ENCODE measurements at places on chromosomes 5 and 9.
A peak's percentile ranks its signal among the peaks of the same experiment; 100 is the strongest.

DNA sequence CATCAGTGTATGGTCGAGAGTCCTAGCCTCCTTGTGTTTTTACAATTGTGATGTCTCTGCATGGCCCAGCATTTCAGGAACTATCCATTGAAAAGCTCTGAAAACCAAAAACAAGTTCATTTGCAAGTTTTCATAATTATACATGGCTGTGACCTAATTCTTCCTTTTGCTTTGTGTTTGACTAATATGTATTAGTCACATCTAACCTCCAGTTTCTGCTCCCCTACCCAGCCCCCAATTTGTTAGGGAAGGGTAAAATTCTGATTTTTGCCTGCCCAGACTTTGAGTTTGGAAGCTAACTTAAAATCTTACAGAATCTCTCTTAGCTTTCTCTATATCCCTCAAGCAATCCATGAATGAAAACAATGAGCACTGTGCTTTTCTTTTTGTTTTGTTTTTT lies 128.2 kb upstream of the SEMA6A start:
- no peak for DNase-seq

DNA sequence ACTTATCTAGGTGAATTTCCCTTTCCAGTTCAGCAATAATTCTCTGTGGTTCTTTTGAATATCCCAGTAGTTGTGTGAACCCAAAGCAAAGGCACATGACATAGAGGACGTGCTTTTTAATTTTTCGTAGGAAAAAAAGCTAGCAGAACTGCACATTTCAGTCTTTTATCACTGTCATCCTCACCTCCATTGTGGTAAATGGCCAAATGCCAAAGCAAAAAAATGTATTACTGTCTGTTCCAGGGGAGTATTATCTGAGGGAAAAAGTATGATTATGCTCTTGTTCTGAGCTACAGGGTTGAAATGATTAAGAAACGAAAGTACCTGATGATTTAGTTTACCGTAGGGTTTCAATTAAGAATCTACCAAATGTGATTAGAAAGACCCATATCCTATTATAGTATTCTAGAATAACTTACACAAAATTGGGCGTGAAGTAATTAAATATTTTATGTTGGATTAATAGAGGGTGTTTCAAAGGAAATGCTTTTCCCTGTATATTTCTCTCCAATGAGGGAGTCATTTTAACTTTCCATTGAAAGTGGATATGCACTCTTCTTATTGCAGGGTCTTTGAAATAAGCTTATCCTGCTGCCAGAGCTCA lies 62.7 kb downstream of the CAVIN4 start:
- DNase-seq: no peak

GRCh38 chr5:141811287-141812155 lies 66.7 kb downstream of the PCDH1 start:
- no peak for DNase-seq

- DNase-seq: peak; percentile 26
These were observed 33.8 kb upstream of the ACO1 start for GRCh38 chr9:32350682-32351081.

- DNase-seq: no peak
These were observed 192.3 kb upstream of the GLRA1 start for GRCh38 chr5:152116934-152117333.

- DNase-seq: no peak
These were observed 19.8 kb upstream of the PTPN3 start for GRCh38 chr9:109517901-109518377.

Measured in LNCaP clone FGC (cell line).